ENCODE measurements at places on chromosomes 6 and 20.

- DNase-seq, result no peak
Observed at GRCh38 chr20:19885594-19885938, 127.5 kb downstream of the RIN2 start.

- no peak for DNase-seq
Observed at GRCh38 chr20:34883809-34884208, 7.4 kb downstream of the ACSS2 start.

DNA sequence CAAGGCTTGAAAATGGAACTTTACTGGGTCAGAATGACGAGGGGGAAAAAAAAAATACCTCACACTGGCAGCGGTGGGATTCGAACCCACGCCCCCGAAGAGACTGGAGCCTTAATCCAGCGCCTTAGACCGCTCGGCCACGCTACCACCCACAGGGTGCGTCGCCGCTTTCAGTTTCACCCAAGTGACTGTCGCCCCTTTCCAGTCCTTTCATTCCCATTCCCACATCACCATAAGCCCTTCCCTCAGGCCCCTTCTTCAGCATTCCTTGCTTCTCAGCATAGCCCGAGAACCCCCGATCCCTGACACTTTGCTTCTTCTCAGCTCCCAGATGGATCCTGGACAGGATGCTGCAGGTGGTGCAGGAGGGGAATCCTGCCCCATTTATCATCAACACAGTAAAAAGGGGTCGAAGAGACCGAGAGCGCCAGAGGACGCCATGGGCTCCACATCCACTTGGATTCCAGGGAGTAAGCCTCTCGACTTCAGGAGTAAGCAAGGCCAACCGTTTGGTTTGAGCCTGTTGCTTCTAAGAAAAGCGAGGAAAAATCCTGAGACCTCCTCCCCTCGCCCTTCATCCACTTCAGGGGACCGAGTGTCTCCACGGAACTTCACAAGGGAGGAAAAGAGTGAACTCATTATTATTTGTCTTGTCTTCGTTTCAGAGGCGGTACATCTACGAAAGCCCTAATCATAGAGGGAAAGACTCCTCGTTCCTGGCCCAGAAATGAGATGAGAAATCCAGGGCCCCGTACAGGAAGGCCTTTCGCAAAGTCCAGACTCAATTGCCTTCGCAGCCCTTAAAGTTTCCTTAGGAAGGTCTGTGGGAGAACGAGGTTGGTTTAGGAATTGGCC is 20.0 kb upstream of the TRIM27 start:
- peak; percentile 74 for DNase-seq

- no peak for DNase-seq
Observed at GRCh38 chr20:14706555-14706954, 369.1 kb upstream of the FLRT3 start.

GRCh38 chr6:144653885-144654505 is 368.9 kb downstream of the UTRN start:
- DNase-seq, result no peak

- DNase-seq, result no peak
Observed at GRCh38 chr20:9408422-9409300, 105.7 kb upstream of the LAMP5 start.

DNA sequence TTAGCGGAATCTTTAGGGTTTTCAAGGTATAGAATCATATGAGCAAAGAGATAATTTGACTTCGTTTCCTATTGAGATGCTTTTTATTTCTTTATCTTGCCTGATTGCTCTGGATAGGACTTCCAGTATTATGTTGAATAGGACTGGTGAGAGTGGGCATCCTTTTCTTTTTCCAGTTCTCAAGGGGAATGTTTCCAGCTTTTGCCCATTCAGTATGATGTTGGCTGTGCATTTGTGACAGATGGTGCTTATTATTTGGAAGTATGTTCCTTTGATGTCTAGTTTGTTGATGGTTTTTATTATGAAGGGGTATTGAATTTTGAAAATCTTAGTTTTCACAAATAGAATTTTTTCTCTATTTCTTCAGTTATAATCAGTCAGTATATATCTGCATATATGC is 656.6 kb upstream of the MAP3K7 start:
- peak; percentile 20 for DNase-seq

DNA sequence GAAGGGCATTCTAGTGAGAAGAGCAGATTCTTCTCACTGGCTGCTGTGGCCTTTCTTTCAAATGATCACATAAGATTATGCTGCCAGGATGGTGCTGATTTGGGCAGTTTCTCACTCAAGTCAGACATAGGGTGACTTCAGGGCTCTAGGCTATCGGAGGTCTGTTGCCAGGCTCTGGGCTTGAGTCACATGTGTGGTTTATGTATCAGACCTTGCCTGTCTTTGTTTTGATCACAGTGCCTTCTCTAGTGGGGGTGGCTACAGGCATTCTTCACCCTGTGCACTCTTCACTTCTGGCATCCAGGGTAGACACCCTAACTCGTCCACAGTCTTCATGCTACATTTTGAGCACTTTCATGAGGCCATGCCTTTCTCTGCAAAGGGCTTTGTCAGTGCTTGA is 823.7 kb upstream of the MAN1A1 start:
- DNase-seq, result no peak

DNA sequence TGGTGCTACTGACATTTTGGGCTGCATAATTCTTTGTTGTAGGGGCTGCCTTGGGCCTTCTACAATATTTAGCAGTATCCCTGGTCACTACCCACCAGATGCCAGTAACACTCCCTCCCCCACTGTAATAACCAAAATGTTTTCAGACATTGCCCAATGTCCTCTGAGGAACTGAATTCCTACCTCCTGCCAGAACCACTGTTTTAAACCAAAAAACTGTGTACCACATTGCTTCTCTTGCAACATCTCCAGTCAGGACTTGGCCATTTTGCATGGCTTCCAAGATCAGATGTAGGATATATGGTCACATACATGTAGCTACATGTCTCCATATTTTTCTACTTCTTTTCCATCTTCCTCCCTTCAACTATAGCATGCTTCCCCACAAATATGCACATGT is 97.4 kb upstream of the IFNGR1 start:
- no peak for DNase-seq

- DNase-seq, result no peak
Observed at GRCh38 chr20:62387933-62388635, 1.2 kb downstream of the RPS21 start.

DNA sequence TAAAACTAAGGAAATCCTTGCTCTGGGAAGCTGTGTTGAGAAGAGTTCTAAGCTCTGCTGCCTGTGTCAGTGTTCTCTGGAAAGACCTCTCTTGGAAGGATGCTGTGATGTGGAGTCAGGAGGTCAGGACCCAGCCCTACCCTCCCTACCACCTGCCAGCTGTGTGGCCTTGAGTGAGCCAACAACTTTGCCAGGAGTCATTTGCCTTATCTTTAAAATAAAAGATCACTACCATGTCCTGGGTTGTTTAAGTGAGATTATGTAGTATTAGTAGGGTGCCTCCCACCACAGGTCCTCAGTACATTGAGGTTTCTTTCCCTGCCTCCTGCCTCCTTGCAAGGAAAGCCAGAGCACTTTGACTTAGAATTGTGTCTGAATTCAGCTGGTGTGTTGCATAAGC is 64.9 kb downstream of the FOXO3 start:
- no peak for DNase-seq

- no peak for DNase-seq
Observed at GRCh38 chr6:10794239-10794638, 44.1 kb downstream of the MAK start.

DNA sequence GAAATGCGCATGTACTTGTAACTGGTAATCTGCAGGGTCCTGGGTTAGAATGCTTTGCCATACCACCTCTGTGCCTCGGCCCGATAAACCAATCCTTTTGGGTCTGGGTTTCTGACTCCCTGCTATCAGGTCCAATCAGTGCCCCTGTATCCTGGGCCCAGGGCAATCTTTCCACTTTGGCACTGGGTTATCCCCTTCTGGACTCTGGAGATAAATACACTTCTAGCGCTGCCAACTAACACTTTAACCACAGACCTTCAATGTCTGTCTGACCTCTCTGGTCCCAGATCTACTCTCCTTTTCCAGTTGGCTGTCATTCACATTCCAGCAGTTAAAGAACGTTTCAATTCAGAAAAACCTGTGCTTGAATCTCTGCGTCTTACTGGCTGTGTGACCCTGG is 55.3 kb downstream of the DNAAF9 start:
- DNase-seq, result no peak

GRCh38 chr6:56749632-56750151 is 107.0 kb upstream of the DST start:
- no peak for DNase-seq

GRCh38 chr6:143745166-143746133 is 67.7 kb downstream of the PHACTR2 start:
- no peak for DNase-seq

GRCh38 chr6:72084992-72085569 is 198.7 kb downstream of the RIMS1 start:
- DNase-seq, result no peak

DNA sequence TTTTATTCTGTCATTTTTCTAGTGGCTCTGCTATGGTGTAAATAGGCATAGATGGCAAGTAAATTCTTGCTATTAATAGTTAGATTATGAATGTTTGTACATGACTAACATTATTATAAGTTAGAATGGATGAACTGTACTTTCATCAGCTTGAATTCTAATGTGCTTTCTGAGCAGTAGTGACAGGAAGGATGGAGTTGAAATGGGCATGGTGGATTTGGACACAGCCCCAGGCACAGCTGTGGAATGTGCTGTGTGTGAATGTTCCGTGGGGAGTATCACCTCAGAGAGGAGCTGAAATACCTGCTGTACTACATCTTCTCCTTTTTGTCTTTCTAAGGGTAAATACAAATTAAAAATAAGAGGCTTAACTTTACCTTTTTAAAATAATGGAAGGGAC is 66.8 kb downstream of the FBXO5 start:
- no peak for DNase-seq

DNA sequence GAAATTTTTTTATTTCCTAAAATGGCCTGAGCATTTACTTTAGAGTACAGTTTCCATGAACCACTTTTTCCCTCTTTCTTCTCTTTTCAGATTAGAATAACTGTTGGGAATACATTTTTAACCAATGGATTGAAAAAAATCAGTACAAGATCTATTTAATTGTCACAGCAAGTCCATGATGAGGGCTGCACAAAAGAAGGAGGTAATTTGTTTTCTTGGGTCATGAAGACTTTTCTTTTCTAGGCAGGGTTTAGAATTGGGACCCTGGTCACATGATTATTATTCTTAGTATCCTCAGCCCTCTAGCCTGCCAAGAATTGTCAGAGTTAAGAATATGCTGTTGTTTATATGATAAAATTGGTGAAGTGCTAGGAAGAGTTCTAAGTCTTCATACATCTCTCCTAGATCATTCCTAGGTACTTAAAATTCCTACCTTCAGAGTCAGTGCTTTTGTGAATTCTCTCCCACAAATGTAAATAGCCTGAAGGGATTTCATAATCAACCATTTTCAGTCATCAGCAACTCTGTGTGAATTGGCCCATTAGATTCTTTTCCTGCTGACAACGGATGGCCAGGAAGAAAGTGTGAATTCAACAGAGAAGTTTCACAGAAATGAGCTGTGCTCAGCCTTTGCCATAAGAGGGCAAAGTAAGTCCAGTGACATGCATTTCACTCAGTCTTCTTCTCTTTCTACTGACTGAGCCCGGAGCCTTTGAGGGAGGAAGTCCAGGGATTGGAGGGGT is 32.4 kb upstream of the TPBG start:
- DNase-seq, result no peak
